ENCODE measurements at places on chromosomes 5 and 9.
A peak's percentile ranks its signal among the peaks of the same experiment; 100 is the strongest.

- DNase-seq = no peak
- peak overlapping the region; percentile 72 for H3K27ac ChIP-seq
- no peaks in the 10 kb centered on the region for H3K36me3 ChIP-seq
- H3K4me3 ChIP-seq = no peak overlapping the region
Observed at GRCh38 chr5:151570058-151570457, 21.1 kb downstream of the FAT2 start.

DNA sequence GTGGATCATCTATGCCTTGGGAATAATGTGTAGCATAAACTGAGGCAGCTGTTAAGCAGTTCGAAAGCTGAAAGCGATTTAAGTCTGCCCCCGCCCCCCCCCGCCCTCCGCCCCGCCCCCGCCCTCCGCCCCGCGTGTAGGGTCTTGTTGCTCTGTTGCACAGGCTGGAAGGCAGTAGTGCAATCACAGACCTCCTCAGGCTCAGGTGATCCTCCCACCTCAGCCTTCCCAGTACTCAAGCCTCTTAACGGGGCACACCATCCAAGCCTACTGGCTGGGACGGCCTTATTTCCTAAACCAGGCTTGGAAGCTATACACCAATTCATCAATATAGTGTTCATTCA, 945 bp downstream of the ANKDD1B start:
- H3K27ac ChIP-seq = no peak overlapping the region
- peak overlapping the region; percentile 66 for H3K4me3 ChIP-seq
- peaks cover 20% of the 10 kb centered on the region for H3K4me1 ChIP-seq
- no peaks in the 10 kb centered on the region for H3K36me3 ChIP-seq

GRCh38 chr5:162811071-162811470, 626.3 kb upstream of the CCNG1 start:
- H3K27me3 ChIP-seq = no peaks in the 10 kb centered on the region
- H3K36me3 ChIP-seq = no peaks in the 10 kb centered on the region
- no peak for DNase-seq
- no peak overlapping the region for H3K27ac ChIP-seq
- H3K4me1 ChIP-seq = no peaks in the 10 kb centered on the region

- H3K36me3 ChIP-seq = no peaks in the 10 kb centered on the region
- no peak for DNase-seq
- H3K27ac ChIP-seq = no peak overlapping the region
- no peak overlapping the region for H3K4me3 ChIP-seq
Observed at GRCh38 chr5:157167214-157167621, 1.2 kb upstream of the GARIN3 start.

GRCh38 chr9:109519366-109519765, 21.3 kb upstream of the PTPN3 start:
- H3K27ac ChIP-seq = no peak overlapping the region
- no peak overlapping the region for H3K4me3 ChIP-seq
- no peaks in the 10 kb centered on the region for H3K4me1 ChIP-seq
- no peaks in the 10 kb centered on the region for H3K36me3 ChIP-seq

GRCh38 chr5:152527358-152528052, 122.4 kb upstream of the NMUR2 start:
- H3K27ac ChIP-seq = no peak overlapping the region
- no peak overlapping the region for H3K4me3 ChIP-seq
- peaks cover 5% of the 10 kb centered on the region for H3K4me1 ChIP-seq
- no peaks in the 10 kb centered on the region for H3K36me3 ChIP-seq
- DNase-seq = no peak
- H3K27me3 ChIP-seq = no peaks in the 10 kb centered on the region

GRCh38 chr5:73415617-73416016, 33.0 kb downstream of the FOXD1 start:
- peaks cover 14% of the 10 kb centered on the region for H3K4me1 ChIP-seq
- no peaks in the 10 kb centered on the region for H3K27me3 ChIP-seq
- H3K36me3 ChIP-seq = no peaks in the 10 kb centered on the region
- DNase-seq = no peak
- H3K27ac ChIP-seq = no peak overlapping the region
- no peak overlapping the region for H3K4me3 ChIP-seq

GRCh38 chr5:180636016-180636402, 13.4 kb downstream of the FLT4 start:
- H3K4me3 ChIP-seq = no peak overlapping the region
- no peaks in the 10 kb centered on the region for H3K36me3 ChIP-seq
- no peak for DNase-seq
- H3K4me1 ChIP-seq = no peaks in the 10 kb centered on the region
- no peaks in the 10 kb centered on the region for H3K27me3 ChIP-seq
- no peak overlapping the region for H3K27ac ChIP-seq

GRCh38 chr5:34806532-34806931, 32.4 kb upstream of the TTC23L start:
- no peak overlapping the region for H3K27ac ChIP-seq
- H3K36me3 ChIP-seq = no peaks in the 10 kb centered on the region
- no peaks in the 10 kb centered on the region for H3K27me3 ChIP-seq
- H3K4me3 ChIP-seq = no peak overlapping the region

DNA sequence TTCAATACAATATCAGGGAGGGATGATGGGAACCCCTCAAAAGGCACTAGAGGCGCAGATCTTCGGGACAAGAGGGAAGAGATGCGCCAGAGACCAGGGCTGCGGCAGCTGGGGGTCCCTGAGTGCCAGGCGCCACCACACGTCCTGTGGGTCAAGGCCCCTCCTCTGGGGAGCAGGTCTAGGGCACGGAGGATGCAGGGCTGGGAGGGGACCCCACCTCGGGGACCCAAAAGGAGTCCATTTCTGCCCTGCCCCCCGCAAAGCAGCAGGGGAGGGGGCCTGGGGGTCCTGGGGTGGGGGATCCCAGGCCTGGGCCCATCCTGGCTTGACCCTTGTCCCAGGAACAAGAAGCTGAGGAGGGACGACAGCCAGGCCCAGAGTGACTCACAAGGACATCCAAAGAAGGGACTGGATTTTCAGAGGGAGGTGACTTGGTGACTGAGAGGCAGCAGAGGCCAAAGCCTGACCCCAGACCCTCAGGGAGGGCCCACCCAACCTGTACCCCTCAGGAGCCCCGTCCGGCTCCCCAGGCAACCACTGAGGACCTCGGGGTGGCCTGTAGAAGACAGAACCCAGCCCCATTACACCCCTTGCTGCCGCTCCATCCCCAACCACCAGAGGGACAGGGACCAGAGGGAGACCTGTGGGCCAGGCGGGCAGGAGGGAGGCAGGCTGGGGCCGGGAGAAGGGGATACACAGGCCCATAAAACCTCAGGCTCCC, 54.2 kb downstream of the LRSAM1 start:
- peaks cover 62% of the 10 kb centered on the region for H3K36me3 ChIP-seq
- no peaks in the 10 kb centered on the region for H3K27me3 ChIP-seq
- H3K4me3 ChIP-seq = no peak overlapping the region
- H3K4me1 ChIP-seq = no peaks in the 10 kb centered on the region
- H3K27ac ChIP-seq = peak overlapping the region; percentile 37
- no peak for DNase-seq

- no peak overlapping the region for H3K27ac ChIP-seq
- DNase-seq = no peak
- no peaks in the 10 kb centered on the region for H3K27me3 ChIP-seq
- H3K4me3 ChIP-seq = peak overlapping the region; percentile 51
- no peaks in the 10 kb centered on the region for H3K36me3 ChIP-seq
Observed at GRCh38 chr9:114098021-114098935, 814 bp downstream of the KIF12 start.

GRCh38 chr5:88666761-88667495, 216.1 kb downstream of the MEF2C start:
- H3K4me3 ChIP-seq = peak overlapping the region; percentile 23
- peaks cover 12% of the 10 kb centered on the region for H3K27me3 ChIP-seq
- H3K4me1 ChIP-seq = peaks cover 7% of the 10 kb centered on the region
- DNase-seq = no peak
- H3K36me3 ChIP-seq = no peaks in the 10 kb centered on the region

DNA sequence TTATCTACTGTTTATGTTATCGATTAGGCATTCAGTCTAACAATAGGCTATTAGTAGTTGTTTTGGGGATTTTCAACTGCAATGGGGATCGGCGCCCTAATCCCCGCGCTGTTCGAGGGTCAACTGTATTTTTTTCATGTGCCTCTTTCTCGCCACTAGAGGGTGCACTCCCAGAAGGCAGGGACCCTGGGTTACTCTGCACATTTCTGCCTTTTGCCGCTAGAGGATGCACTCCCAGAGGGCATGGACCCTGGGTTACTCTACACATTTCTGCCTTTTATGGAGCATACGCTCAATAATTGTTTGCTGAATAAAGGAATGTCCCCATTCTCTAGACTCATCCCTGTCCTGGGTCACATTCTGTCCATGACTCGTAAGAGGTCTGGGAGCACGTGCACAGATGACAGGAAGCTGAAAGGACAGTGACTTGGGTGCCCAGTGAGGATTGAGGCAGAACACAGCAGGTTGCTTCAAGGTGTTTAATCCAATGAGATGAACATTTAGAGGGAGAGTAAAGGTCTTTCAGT, 27.9 kb upstream of the RECK start:
- no peaks in the 10 kb centered on the region for H3K36me3 ChIP-seq
- no peak overlapping the region for H3K4me3 ChIP-seq
- no peak for DNase-seq
- H3K4me1 ChIP-seq = no peaks in the 10 kb centered on the region
- no peak overlapping the region for H3K27ac ChIP-seq

GRCh38 chr5:109833946-109834345, 144.2 kb downstream of the MAN2A1 start:
- DNase-seq = no peak
- H3K27ac ChIP-seq = no peak overlapping the region
- no peaks in the 10 kb centered on the region for H3K27me3 ChIP-seq
- H3K36me3 ChIP-seq = no peaks in the 10 kb centered on the region
- no peaks in the 10 kb centered on the region for H3K4me1 ChIP-seq

DNA sequence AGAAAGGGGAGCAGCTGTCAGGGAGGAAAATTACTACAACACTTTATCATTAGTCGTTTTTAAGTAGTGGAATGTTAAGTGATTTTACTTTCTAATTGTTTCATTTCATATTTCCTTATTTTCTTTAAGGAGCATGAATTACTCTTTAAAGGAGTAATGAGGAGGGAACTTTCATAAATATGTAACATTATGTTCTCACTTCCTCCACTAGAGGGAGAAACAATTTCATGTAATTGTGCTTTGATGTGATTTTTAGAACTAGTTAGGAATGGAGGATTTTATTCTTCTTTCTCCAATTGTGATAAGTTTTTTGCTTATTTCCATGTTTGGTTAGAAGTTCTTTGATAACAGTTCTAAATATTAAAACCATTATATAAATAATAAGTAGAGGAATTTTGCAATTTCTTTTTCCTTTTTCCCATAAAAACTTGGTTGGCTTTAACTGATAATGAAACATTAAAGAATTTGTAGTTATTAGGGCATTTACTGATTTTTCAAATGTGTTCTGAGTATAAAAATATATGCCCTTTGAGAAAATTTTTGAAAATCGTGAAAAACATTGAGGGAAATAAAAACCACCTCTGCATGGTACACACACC, 25.6 kb downstream of the CEP78 start:
- no peak overlapping the region for H3K4me3 ChIP-seq
- H3K27me3 ChIP-seq = no peaks in the 10 kb centered on the region
- no peaks in the 10 kb centered on the region for H3K4me1 ChIP-seq
- no peak for DNase-seq
- H3K27ac ChIP-seq = no peak overlapping the region

DNA sequence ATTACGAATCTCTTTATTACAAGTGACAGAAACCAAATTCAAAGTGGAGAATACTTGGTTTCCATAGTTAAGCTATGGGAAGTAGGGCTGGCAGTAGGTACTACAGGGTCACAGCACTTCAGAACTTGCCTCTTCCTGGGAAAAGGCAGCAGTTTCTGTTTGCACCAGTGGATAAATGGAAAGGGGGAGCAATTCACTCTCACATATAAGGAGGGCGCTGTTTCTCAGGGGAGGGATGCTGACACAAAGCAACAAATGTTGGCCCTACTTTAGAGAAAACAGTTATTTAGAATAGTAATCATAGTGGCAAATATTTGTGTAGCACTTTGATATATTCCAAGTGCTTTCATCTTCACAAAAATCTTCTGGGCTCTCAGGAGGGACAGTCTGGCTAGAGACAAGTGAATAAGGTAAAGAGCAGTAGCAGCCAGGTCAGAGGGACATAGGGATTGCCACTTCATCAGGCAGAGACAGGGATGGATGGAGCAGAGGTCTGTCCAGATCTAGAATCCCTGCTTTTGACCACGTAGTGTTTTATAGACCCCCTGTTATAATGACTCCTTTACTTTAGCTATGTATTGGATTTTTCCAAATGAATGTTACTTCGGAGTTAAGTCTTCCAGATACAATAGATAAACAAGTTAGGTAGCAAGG, 554.8 kb upstream of the SGCD start:
- no peak overlapping the region for H3K4me3 ChIP-seq
- no peaks in the 10 kb centered on the region for H3K4me1 ChIP-seq
- DNase-seq = no peak

DNA sequence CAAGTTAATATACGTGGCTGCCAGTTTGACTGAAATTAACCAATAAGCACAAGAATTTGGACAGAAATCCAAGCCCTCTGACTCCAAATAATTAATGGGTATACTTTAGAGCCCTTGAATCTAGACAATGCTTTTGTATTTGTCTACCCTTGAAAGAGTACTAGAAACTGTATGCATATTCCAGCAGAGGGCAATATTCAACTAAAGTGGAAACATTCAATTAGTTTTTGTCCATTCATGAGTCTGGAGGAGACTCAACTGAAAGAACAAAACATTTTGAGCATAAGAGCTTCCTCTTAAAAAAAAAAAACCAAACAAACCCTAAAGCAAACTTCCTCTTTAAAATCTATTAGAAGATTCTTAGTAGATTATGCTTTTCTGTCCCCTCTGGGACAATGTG, 157.8 kb downstream of the ARHGEF28 start:
- H3K27ac ChIP-seq = no peak overlapping the region
- H3K27me3 ChIP-seq = no peaks in the 10 kb centered on the region
- no peaks in the 10 kb centered on the region for H3K4me1 ChIP-seq

DNA sequence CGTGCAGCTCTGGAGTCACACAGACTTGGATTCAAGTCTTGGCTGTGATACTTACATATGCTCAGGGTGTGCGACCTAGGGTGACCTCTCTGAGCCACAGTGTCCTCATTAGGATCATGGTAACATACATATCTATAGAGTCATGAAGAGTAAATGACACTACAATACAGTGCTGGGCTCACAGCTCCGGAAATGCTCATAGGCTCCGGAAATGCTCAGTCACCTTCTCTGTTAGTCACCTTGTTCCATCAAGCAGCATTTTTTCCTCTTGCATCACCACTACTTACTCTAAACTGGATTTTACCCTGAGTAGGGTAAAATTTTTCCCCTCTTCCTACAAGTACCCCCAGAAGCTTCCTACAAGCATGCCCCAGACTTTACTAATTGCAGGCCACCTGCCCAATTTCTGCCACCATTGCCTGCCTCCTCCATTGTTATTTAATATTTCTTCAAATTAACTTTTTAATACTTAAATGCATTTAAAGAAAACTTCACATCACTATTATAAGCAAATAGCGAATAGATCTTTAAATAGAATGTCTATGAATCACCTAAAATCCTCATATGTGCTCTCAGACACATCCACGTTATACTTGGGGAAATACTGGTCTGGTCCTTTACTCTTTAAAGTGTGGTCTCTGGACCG, 147.6 kb upstream of the SPRY4 start:
- no peak overlapping the region for H3K27ac ChIP-seq
- no peaks in the 10 kb centered on the region for H3K36me3 ChIP-seq
- H3K4me3 ChIP-seq = no peak overlapping the region
- H3K27me3 ChIP-seq = no peaks in the 10 kb centered on the region
- no peaks in the 10 kb centered on the region for H3K4me1 ChIP-seq
- no peak for DNase-seq

GRCh38 chr5:147479444-147479843, 30.4 kb downstream of the DPYSL3 start:
- no peaks in the 10 kb centered on the region for H3K27me3 ChIP-seq
- no peak for DNase-seq
- H3K4me1 ChIP-seq = peaks cover 33% of the 10 kb centered on the region
- no peak overlapping the region for H3K27ac ChIP-seq
- H3K36me3 ChIP-seq = no peaks in the 10 kb centered on the region

Data from vagina (tissue), 2 donors.